Mesendoderm (in vitro differentiated cells): ENCODE measurements at places on chromosomes 7 and 10.

DNA sequence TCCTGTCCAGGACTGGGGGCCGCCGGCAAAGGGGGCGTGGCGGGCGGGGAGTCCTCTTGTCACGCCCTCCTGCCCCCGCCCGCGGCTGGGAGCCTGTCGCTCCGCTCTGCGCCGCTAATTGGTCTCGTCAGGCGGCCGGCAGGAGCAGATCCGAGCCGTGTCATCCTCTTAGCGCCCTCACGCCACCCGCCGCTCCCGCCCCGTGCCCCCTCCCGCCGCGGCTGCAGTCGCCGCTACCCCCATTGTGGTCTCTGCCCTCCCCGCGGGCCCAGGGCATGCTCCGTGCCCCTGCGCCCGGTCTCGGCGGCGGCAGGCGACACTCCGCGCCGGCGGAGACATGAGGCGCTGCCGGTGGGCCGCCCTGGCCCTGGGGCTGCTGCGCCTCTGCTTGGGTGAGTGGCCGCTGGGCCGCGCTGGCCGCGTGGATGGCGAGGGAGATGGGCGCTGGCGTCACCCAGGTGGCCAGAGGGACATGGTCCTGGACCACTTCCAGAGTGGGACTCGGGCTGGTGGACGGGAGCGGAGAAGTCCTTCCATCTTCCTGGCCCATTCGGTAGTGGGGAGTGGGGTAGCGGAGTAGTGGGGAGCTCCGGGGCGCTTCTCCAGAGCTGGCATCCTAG lies at the start of gene CDHR1:
CDHR1 (plus strand) TSS at position 114 of the 620 bp plus-strand sequence; CDS start at position 338, 224 bp downstream.
- no peaks in the 10 kb centered on the region for H3K4me1 ChIP-seq
- H3K36me3 ChIP-seq, result no peaks in the 10 kb centered on the region
- peaks cover 18% of the 10 kb centered on the region for H3K27me3 ChIP-seq
- no peak within 1 kb of the TSS for H3K27ac ChIP-seq

DNA sequence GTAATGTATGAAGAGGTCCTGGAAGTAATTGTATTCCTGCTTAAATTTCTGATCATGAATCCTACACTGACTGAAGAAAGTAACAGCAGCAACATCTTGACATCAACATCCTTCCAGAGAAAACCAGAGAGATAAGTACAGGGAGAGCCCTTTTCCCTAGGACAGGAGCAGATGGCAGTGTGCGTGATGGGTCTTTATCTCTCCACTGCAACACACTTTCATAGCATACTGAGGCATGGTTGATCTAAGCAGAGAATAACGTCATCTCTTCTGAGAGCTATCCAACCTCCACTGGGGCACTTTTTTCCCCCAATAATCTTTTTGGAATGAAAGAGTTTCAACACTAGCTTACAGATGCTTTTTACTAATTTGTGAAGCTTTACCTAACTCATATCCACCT lies 342 bp downstream of the OR2A25 start:
- H3K36me3 ChIP-seq, result no peaks in the 10 kb centered on the region
- no peaks in the 10 kb centered on the region for H3K4me1 ChIP-seq
- H3K27ac ChIP-seq, result no peak overlapping the region
- no peaks in the 10 kb centered on the region for H3K27me3 ChIP-seq
- H3K4me3 ChIP-seq, result no peak overlapping the region
- no peak for DNase-seq

- no peak overlapping the region for H3K4me3 ChIP-seq
- DNase-seq, result no peak
- H3K27me3 ChIP-seq, result peaks cover 40% of the 10 kb centered on the region
- H3K36me3 ChIP-seq, result no peaks in the 10 kb centered on the region
- H3K27ac ChIP-seq, result no peak overlapping the region
Measured at GRCh38 chr7:117325836-117326235, 3.0 kb upstream of the WNT2 start.

DNA sequence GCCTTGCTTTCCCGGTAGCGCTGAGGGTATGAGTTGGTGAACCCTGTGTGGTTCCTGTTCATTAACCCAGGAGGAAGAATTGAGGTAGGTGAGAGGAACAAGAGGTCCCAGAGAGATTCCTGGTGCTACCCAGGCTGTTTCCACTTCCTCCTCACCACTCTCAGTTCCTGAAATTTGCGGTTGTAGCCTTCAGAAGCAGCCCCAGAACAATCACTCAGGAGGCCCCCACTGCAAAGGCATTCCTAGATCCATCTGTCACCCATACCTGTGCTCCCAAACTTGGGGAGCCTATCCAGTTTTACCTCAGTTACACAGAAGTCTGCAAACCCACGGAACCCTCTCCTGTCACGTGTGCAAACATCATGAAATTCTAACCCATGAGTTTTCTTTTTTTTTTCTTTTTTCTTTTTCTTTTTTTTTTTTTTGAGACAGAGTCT lies 9.0 kb upstream of the PIP4K2A start:
- H3K27me3 ChIP-seq, result no peaks in the 10 kb centered on the region
- no peaks in the 10 kb centered on the region for H3K4me1 ChIP-seq
- no peak overlapping the region for H3K27ac ChIP-seq
- H3K4me3 ChIP-seq, result no peak overlapping the region

DNA sequence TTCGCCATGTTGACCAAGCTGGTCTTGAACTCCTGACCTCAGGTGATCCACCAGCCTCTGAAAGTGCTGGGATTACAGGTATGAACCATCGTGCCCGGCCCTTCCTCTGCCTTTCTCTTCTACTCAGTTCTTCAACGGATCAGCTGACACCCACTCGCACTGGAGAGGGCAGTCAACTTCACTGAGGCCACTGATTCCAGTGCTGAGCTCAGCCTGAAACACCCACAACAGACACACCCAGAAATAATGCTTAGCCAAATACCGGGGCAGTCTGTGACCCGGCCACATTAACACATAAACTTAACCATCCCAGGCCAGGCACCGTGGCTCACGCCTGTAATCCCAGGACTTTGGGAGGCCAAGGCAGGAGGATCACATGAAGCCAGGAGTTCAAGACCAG lies 119.3 kb upstream of the CHST15 start:
- H3K36me3 ChIP-seq, result no peaks in the 10 kb centered on the region
- H3K4me3 ChIP-seq, result no peak overlapping the region
- H3K27me3 ChIP-seq, result no peaks in the 10 kb centered on the region
- no peak for DNase-seq
- H3K27ac ChIP-seq, result no peak overlapping the region

DNA sequence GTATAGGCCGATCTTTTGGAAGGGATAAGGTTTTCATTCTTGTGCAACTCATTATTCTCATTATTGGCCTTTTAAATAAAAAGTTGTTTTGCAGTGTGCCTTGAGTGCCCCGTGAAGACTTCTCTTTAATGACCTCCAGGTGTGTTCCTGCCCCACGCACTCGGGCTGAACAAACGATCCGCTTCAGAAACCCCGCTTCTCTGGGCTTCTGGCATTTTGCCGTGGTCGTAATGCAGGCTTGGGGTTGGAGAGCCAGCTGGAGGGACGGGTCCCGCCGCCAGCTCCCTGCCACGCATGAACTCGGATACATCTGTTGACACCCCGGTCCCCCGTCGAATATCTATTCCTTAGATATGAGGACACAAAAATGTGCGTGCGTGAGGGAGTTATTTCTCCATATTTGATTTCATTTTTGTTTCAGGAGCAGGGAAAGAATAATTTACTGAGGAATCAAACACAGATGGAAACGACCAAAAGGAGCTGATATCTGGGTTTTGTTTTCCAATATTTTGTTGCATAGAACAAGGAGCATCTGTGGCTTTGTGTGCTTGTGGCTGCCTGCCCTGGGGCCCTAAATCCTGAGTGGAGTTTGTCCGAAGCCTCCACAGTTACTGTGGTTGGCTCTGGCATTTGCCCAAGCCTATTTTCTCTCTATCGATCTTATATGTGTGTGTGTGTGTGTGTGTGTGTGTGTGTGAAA lies 17.0 kb upstream of the TTYH3 start:
- H3K4me1 ChIP-seq, result peaks cover 23% of the 10 kb centered on the region
- DNase-seq, result no peak
- no peak overlapping the region for H3K27ac ChIP-seq
- H3K27me3 ChIP-seq, result no peaks in the 10 kb centered on the region
- H3K36me3 ChIP-seq, result no peaks in the 10 kb centered on the region

DNA sequence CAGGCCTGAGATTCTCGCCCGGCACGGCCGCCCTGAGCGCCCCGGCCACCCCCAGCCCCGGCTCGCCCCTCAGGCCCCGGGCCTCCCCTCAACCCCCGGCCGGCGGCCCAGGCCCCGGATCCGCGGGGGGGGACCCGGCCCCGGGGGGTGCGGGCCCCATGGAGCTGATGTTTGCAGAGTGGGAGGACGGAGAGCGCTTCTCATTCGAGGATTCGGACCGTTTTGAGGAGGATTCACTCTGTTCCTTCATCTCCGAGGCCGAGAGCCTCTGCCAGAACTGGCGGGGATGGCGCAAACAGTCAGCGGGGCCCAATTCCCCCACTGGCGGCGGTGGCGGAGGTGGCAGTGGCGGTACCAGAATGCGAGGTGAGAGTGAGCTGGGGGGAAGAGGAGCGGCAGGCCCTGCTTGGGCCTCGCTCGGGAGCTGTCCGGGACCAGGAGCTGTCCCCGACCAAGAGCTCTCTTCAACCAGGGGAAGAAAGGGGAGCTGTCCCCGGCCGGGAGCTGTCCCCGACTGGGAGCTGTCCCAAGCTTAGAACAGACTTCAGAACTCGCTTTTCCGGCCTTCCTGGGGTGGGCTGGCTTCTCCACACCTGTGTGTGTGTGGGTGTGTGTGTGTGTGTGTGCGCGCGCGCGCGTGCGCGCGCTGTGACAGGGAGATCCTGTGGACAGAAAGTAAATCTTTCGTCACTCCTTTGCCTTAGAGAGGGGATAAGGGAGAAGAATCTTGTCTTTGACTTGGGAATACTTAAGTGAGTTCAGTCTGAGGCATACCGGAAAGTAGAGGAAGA lies 510 bp downstream of the ZSWIM8 start:
- peaks cover 3% of the 10 kb centered on the region for H3K4me1 ChIP-seq
- DNase-seq, result peak; percentile 79
- H3K27me3 ChIP-seq, result no peaks in the 10 kb centered on the region

- no peaks in the 10 kb centered on the region for H3K36me3 ChIP-seq
- no peaks in the 10 kb centered on the region for H3K4me1 ChIP-seq
- H3K4me3 ChIP-seq, result no peak overlapping the region
- DNase-seq, result no peak
- no peak overlapping the region for H3K27ac ChIP-seq
Measured at GRCh38 chr10:98363220-98363619, 51.8 kb downstream of the PYROXD2 start.

GRCh38 chr10:117991701-117992100 lies 55.0 kb downstream of the RAB11FIP2 start:
- no peak overlapping the region for H3K27ac ChIP-seq
- no peak overlapping the region for H3K4me3 ChIP-seq
- H3K4me1 ChIP-seq, result no peaks in the 10 kb centered on the region

DNA sequence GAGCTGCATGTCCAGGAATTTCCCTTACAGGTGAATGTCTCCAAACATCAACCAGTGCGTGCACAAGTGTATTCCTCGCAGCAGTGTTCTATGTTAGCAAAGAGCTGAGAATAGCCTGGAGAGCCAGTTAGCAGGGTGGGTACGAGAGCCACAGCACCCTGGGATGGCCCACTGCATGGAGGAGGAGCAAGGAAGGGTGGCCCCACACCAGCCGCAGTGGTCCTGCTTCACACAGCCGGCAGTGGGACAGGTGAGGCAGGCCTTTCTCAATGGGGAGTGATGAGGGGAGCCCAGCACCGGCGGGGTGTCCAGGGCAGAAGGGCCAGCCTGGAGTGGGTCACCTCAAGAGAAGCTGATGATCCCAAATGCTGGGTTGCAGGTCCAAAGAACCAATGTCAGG lies 240.7 kb downstream of the TCERG1L start:
- DNase-seq, result no peak
- H3K36me3 ChIP-seq, result no peaks in the 10 kb centered on the region
- H3K4me3 ChIP-seq, result no peak overlapping the region
- no peaks in the 10 kb centered on the region for H3K4me1 ChIP-seq
- H3K27me3 ChIP-seq, result no peaks in the 10 kb centered on the region

DNA sequence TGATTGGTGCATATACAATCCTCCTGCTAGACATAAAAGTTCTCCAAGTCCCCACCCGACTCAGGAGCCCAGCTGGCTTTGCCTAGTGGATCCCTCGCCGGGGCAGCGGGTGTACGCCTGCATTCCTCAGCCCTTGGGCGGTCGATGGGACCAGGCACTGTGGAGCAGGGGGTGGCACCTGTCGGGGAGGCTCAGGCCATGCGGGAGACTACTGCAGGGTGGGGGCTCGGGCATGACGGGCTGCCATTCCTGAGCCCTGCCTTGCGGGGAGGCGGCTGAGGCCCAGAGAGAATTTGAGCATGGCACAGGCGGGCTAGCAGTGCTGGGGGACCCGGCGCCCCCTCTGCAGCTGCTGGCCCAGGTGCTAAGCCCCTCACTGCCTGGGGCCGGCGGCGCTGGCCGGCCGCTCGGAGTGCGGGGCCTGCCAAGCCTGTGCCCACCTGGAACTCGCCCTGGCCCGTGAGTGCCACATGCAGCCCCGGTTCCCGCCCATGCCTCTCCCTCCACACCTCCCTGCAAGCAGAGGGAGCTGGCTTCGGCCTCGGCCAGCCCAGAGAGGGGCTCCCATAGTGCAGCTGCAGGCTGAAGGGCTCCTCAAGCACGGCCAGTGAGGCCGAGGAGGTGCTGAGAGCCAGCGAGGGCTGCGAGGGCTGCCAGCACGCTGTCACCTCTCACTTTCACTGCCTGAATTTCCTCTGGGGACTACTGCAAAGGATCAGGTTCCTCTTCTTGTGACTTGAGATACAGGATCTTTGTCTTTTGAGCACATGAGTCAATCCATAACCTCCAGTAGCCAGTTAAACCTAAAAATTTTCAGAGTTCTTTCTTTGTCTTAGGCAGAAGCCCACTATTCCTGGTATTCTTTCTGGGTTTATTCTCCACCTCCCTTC lies 25.1 kb upstream of the ELOVL3 start:
- no peaks in the 10 kb centered on the region for H3K36me3 ChIP-seq
- no peak for DNase-seq
- H3K27me3 ChIP-seq, result no peaks in the 10 kb centered on the region

GRCh38 chr10:70145666-70146488 lies 623 bp downstream of the TYSND1 start:
- no peaks in the 10 kb centered on the region for H3K27me3 ChIP-seq
- peaks cover 2% of the 10 kb centered on the region for H3K36me3 ChIP-seq
- peak overlapping the region; percentile 66 for H3K27ac ChIP-seq
- H3K4me1 ChIP-seq, result peaks cover 3% of the 10 kb centered on the region
- DNase-seq, result peak; percentile 84

- H3K4me3 ChIP-seq, result no peak overlapping the region
- H3K36me3 ChIP-seq, result no peaks in the 10 kb centered on the region
Measured at GRCh38 chr7:55827577-55827976, 35.0 kb downstream of the SEPTIN14 start.

- DNase-seq, result no peak
- H3K36me3 ChIP-seq, result no peaks in the 10 kb centered on the region
- H3K27me3 ChIP-seq, result no peaks in the 10 kb centered on the region
- H3K27ac ChIP-seq, result no peak overlapping the region
Measured at GRCh38 chr7:20079080-20079479, 138.1 kb downstream of the MACC1 start.

DNA sequence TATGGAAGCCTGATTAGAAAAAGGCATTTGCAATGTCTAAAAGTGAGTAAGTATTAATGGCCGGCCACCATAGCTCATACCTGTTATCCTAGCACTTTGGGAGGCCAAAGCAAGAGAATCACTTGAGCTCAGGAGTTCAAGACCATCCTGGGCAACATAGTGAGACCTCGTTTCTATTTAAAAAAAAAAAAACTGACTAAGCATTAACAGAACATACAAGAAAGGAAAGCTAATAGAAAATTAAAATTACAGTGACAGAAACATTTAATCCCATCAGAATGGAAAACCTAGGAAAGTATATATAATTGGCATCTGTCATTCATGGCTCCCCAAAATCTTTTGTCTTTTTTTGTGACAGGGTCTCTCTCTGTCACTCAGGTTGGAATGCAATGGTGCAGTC lies 55.9 kb downstream of the AOC1 start:
- H3K4me3 ChIP-seq, result no peak overlapping the region
- no peaks in the 10 kb centered on the region for H3K27me3 ChIP-seq
- DNase-seq, result no peak
- no peaks in the 10 kb centered on the region for H3K4me1 ChIP-seq

GRCh38 chr7:127628445-127628844 lies 10.5 kb upstream of the PAX4 start:
- no peaks in the 10 kb centered on the region for H3K36me3 ChIP-seq
- peak; percentile 73 for DNase-seq
